Diencephalon (tissue), 1 donor: ENCODE measurements at places on chromosomes 7 and 10. TPM values are rescaled to one million over a fixed set of nuclear protein-coding genes. Genes with fewer than 3 reads are reported as not detected.

Gene BLNK
- 0.23 TPM for total RNA-seq

Gene STAMBPL1
- 19.1 TPM for total RNA-seq

Gene ATOH7
- 0.69 TPM for total RNA-seq

Gene SPDYE6
- not detected for total RNA-seq

Gene SPDYE9
- total RNA-seq, result not detected

Gene PDE6C
- total RNA-seq, result not detected

Gene C10orf62
- 0.23 TPM for total RNA-seq

Gene GLI3
- 5.1 TPM for total RNA-seq

Gene ZNF488
- 1.6 TPM for total RNA-seq

Gene PLXNA4
- 50.3 TPM for total RNA-seq

Gene GJD4
- total RNA-seq, result 0.23 TPM

Gene VAX1
- 4.6 TPM for total RNA-seq
